ENCODE measurements at places on chromosomes 6 and 20. TPM values are rescaled to one million over a fixed set of nuclear protein-coding genes. Genes with fewer than 3 reads are reported as not detected.

- no peak for DNase-seq
- no peaks in the 10 kb centered on the region for H3K4me1 ChIP-seq
- H3K27me3 ChIP-seq: no peaks in the 10 kb centered on the region
- H3K27ac ChIP-seq: no peak overlapping the region
Measured at GRCh38 chr20:22732751-22733150, 148.4 kb upstream of the FOXA2 start.

DNA sequence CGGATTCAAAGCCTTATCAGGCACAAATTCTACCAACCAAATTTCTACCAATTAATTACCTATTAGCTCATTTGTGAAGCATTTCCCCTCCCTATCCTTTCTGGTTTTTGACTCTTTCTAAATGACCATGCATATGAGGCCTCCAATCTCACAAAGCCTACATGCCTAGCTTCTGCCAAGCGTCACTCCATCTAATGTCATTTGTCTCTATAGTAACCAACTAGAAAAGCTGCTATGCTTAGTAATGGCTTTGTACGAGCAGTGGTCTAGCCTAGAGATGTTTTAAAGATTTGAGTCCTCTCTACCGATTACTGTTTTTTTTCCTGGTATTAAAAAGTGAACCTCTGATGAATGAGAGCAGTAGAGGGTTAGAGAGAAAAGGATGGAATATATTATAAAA, 4.8 kb upstream of the ASF1A start:
- H3K4me1 ChIP-seq: peaks cover 81% of the 10 kb centered on the region
- no peaks in the 10 kb centered on the region for H3K27me3 ChIP-seq
- no peaks in the 10 kb centered on the region for H3K36me3 ChIP-seq
- DNase-seq: no peak
- peak overlapping the region; percentile 94 for H3K4me3 ChIP-seq

- peak within 1 kb of the TSS; percentile 91 for H3K27ac ChIP-seq
- DNase-seq: peak; percentile 92
- H3K36me3 ChIP-seq: no peaks in the 10 kb centered on the region
- no peaks in the 10 kb centered on the region for H3K27me3 ChIP-seq
- H3K4me3 ChIP-seq: peak within 1 kb of the TSS; percentile 94
- H3K4me1 ChIP-seq: peaks cover 19% of the 10 kb centered on the region
Measured at GRCh38 chr6:149565527-149566409, at the start of gene GINM1. GINM1 (plus strand) TSS chr6:149566375; CDS start chr6:149566415, 40 bp downstream.

Gene CCR6
- total RNA-seq: 40.8 TPM

Gene THBS2
- not detected for total RNA-seq

- no peak overlapping the region for H3K27ac ChIP-seq
- no peak for DNase-seq
- peak overlapping the region; percentile 64 for H3K4me3 ChIP-seq
- H3K36me3 ChIP-seq: no peaks in the 10 kb centered on the region
- H3K27me3 ChIP-seq: no peaks in the 10 kb centered on the region
Measured at GRCh38 chr6:166907871-166908806, 48.2 kb downstream of the RNASET2 start.

DNA sequence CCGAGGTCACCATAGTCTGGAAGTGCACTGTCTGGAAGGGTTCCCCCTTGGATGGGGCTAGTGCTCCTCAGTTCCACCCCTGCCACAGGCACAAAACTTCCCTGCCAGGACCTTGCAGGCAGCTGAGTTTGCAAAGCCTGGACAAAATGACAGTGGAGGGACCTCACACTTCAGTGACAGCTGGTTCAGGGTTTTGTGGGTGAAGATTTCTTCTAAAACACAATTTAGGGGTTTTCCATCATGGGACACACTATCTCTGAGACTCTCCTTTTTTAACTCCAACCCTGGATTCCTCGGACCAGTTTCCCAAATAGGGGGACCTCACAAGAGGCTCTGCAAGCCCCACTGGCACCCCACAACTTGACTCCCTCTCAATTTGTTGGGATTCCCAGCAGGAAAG, 33.6 kb upstream of the PREX1 start:
- H3K27ac ChIP-seq: no peak overlapping the region
- no peaks in the 10 kb centered on the region for H3K36me3 ChIP-seq
- no peak for DNase-seq
- no peaks in the 10 kb centered on the region for H3K4me1 ChIP-seq

- no peaks in the 10 kb centered on the region for H3K4me1 ChIP-seq
- no peak overlapping the region for H3K27ac ChIP-seq
- no peak overlapping the region for H3K4me3 ChIP-seq
- H3K36me3 ChIP-seq: peaks cover 54% of the 10 kb centered on the region
- no peak for DNase-seq
Measured at GRCh38 chr20:49874696-49875095, 40.6 kb downstream of the SPATA2 start.

DNA sequence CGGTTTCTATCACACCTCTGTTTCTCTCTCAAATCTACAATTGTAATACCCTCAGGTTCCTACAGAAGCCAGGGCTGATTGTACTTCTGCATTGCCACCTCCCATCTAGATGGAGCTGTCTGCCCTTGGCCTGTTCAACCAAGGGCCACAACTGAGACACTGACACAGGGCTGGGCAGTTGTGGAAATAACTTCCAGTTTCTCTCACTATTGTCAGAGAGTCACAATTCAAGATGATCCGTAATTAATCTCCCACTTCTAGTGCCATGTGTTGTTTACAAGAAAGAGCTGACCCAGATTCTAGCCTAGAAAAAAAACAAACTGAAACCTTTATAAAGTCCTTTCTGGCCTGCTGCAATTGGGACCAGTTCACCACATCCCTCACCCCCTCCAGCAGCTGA, 22.2 kb downstream of the RCAN2 start:
- DNase-seq: no peak
- no peaks in the 10 kb centered on the region for H3K4me1 ChIP-seq
- peaks cover 3% of the 10 kb centered on the region for H3K27me3 ChIP-seq
- no peaks in the 10 kb centered on the region for H3K36me3 ChIP-seq
